Esophagus mucosa (tissue), 1 donor: ENCODE measurements at places on chromosomes 3 and 15.

DNA sequence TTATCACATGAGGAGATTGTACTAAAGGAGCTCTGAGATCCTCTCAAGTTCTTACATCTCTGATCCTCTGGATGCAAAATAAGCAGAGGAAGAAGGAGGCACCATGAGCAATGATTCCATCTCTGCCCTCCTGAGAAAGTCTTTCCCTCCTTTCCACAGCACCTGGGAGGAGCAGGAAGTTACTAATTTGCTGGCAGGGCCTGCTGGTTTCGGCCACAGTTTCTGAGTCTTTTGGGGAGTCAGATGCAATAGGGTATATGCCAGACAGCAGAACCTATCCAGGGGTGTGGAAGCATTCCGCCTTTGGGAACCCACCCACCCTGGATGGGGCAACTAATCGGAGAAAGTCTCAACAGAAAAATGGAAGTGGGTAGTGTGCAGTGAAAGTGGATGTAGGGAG lies 38.5 kb upstream of the SPTSSB start:
- peak; percentile 67 for ATAC-seq

- ATAC-seq, result no peak
Observed at GRCh38 chr15:67215102-67215501, 39.4 kb downstream of the AAGAB start.

DNA sequence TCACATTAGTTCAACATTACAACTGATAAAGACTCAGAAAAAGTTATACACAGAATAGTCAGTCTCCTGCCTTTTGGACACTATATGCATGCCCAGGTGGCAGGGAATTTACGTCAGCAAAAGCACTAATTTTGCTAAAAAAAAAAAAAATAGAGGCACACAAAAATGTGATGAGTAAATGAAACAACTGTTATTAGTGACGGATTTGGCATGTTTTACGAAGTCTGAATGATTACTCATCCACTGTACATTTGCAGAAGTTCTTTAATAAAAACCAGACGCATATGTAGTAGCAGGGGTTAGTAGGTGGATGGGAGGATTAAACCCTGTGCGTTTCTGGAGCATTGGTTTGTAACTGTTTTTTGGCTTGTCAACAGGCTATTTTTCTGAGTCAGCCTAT lies 99.0 kb downstream of the MITF start:
- ATAC-seq, result no peak

GRCh38 chr3:129246636-129247035 lies 2.8 kb upstream of the COPG1 start:
- ATAC-seq, result no peak

DNA sequence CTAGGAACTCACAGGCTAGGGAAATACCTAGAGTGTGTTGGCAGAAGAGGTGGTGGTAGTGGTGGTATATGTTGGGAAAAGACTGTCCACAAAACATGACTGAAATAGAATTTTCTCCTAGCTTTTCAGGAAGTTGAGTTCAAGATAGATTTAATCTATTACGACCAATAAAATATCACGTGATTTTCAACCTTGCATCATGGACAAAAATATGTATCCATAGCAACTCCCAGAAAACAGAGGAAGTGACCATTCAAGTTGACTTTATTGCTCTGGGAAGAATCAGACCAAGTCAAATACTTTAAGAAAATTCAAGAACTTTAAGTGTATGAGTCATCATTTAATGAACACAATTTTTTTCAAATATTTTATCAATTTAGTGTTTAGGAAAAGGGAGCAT lies 347.0 kb upstream of the ZNF385D start:
- ATAC-seq, result no peak

GRCh38 chr3:27666708-27667107 lies 55.4 kb downstream of the EOMES start:
- peak; percentile 40 for ATAC-seq

GRCh38 chr15:98794748-98795147 lies 146.4 kb downstream of the IGF1R start:
- ATAC-seq, result no peak

- ATAC-seq, result no peak
Observed at GRCh38 chr3:108404368-108404767, 106.0 kb downstream of the MYH15 start.

DNA sequence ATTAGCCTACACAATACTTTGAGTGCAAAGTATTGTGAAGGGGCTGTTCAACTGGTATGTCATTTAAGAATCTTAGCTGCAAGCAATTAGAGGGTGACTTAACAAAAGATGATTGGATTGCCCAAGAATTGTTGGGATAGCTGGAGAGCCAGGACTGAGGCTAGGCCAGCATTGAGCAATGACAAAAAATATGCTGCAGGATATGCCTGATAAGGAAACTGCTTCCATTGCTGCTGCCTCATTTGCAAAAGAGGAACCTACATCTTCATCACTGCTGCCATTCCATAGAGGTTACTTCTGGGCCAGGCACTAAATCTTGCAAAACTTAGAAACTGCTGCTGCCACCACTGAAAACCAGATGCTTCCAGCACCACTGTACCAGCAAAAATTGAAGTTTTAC lies 108.0 kb upstream of the TBC1D5 start:
- ATAC-seq, result no peak

DNA sequence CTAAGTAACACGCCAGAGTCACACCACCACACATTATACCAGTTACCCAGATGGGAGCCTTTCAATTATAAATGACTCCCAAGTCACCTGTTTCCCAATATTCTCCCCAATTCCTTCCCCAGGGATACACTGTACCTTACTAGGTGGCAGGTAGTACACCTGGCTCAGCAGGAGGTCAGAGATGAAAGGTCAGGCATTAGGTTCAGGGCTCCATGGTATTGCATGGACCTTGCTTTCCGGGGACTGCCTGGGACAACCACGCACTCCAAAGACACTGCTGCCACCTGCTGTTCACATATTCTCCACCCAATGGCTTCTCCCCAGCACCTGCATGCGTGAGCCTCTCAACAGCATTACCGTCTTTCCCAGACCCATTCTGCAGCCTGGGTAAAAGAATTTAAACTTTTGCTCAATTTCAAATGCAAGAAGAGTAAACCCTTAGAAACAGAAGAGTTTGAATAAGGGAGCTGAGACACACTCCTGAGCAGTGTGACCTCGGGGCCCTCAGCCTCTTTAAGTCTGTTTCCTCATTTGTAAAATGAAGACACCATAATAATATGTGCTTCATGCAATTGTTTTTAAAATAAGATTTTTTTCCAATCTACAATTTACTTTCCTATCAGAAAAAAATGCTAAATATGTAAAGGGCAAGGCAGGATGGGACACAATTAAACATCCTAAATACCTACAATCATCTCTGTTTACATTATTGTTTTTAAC lies 28.0 kb upstream of the LACTB start:
- ATAC-seq, result peak; percentile 87

- ATAC-seq, result no peak
Observed at GRCh38 chr3:147507638-147508286, 98.6 kb downstream of the ZIC1 start.

DNA sequence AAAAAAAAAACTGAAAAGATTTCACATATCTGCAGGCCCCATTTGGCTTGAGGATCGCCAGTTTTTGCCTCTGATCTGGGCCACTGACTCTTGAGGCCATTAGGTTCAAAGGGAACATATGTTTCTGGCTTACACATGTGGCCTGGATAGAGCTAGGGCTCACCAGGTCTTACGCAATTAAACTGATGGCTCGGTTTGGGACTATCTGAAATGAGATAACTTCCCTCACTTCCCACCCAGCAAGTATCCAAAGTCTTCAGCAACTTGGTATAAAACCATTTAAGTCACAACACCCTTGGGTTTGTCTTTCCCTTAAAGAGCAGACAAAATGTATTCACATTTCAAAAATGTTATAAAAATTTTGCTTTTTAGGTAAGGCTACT lies 36.3 kb downstream of the LRIG1 start:
- ATAC-seq, result peak; percentile 30

DNA sequence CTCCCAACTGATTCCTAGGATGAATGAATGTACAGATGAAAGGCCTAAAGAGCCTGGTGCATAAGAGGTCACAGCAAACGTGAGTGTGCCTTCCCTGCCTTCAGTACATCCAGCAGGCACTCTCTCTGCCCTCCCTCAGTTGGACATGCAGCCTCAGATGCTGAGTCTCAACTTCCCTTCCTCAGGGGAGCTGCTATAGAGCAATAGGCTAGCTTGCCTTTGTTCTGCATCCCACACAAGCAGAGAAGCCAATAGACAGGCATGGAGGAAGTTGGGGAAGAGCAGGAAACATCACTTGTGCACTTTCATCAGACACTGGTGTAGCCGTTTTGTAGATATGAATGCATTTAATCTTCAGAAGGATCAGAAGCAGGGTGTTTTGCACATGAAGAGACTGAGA lies 147.5 kb upstream of the THBS1 start:
- no peak for ATAC-seq

DNA sequence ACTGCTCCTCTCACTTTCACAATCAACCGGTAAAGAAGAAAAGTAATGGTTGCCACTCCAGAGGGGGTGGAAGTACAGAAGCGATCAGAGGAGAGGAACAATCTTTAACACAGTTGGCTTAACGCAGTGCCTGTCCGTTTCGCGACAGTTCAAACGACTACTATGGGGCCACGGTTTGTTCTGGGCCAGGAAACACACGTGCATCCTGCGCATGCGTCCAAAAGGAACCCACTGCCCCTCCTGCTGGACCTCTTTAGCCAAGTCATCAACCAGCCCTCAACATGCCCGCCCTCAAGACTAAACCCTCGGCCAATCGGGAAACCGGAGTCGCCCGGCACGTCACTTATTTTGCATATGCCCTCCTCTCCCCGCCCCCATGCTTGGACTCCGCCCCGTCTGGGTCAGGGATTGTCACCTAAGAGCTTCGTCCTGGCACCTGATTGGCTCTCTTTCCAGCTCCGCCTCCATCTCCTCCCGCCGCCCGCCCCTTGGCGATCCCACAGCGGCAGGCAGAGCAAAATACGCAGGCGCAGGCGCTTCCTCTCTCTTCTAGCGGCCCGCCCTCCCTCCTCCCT lies 345 bp upstream of the CDV3 start:
- ATAC-seq, result peak; percentile 96

DNA sequence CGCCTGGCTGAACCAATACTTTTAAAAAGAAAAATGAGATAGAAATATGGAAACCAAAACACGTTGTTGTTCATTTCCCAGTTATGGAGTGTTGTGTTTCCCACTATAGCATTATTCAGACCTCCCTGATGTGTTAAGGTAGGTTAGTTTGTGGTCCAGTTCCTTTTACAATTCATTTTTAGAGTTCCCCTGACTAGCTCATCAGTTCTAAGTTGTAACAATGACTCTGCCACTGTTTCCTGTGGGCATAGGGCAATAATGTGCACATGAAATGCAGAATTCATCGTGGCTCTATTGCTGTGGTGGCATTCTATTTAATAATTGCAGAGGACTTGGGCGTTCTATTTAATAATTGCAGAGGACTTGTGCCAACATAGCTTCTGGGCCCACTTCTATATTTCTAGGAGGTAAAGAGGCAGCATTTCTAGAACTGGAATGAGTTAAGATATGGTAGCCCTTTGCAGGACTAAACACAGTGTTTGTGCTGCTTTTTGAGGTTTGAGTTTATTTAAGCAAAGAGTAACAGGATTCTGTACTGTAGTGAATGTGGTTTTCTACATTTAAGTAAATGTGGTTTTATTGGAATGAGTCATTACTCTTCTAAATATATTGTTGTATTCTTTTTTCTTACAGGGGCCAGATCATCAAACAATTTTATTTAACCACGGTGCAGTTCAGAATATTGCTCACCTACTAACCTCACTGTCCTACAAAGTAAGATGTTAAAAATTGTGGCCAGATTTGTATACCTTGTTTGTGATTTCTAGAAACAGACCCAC lies 47.5 kb downstream of the ARMC8 start:
- no peak for ATAC-seq

DNA sequence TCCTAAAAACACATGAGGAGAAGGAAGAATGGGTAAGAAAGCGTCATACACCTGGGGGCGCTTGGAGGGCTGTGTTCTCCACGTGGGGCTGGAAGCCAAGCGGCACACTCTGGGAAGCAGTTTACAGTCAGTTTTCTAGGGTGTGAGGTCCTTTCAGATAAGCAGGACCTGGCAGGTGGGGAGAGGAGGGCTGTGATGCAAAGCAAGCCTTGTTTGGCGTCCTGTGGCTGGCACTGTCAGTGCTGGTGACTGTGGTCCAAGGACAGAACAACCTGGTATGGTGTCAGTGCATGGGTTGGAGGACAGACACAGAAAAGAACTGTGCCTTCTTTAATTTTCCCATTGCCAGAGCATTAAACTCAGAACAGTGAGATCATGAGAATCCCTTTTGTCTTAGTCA lies 260.7 kb upstream of the NR2E3 start:
- ATAC-seq, result peak; percentile 36

GRCh38 chr3:177478170-177478867 lies 281.0 kb upstream of the TBL1XR1 start:
- ATAC-seq, result peak; percentile 96

DNA sequence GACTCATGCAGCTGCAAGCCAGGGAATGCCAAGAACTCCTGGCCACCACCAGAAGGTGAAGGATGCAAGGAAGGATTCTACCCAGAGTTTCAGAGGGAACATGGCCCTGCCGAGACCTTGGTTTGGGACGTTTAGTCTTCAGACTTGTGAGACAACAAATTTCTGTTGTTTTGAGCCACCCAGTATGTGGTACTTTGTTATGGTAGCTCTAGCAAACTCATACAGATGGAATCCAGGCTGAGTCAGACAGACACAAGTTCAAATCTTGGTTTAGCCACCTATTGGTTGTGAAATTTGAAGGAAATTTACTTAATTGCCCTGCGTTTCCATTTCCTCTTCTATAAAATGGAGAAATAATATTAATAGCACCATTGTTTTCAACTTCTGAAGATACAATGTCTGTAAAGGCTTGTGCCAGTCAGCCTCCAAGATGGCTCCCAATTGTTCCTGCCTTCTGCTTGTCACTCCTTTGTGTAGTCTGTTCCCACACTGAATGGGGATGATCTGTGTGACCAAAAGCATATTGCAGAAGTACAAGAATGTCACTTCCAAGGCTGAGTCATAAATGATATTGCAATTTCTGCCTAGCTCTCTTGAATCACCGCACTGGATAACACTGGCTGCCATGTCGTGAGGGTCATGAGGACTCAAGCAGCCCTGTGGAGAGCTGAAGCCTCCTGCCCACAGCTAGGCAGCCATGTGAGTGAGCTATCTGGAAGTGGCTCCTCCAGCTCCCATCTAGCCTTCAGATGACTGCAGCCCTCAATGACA lies 223.5 kb upstream of the PROK2 start:
- ATAC-seq, result no peak

GRCh38 chr3:31486865-31487533 lies 45.7 kb upstream of the STT3B start:
- no peak for ATAC-seq

- ATAC-seq, result no peak
Observed at GRCh38 chr3:155352900-155353490, 59.5 kb upstream of the STRIT1 start.

DNA sequence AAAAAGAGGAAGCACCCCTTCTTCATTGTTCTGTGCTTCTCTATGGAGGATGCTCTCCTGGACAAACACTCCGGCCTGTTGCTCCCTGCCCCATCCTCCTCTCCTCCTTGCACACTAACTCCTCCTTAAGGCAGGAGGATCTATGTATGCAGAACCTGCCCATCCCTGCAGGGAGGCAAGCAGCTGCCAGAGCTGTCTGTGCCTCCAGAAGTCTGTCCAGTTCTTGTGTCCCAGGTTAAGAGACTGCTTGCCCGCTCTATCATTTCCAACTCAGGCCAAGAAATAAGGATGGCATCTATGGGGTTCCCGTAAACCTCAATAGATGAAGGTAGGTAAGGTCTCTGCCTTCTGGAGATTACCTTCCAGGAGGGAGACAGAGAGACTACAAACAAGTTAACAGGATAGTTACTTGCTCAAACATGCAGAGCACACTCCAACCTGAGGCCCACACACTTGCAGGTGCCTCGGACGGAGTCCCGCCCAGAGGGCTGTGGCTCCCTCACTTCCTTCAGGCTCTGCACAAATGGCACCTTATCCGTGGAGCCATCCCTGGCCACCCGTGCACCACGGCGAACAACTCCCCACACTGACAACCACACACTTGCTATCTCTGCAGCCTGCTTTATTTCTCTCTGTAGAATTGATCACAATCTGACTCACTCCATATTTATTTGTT lies 6.9 kb downstream of the XXYLT1 start:
- ATAC-seq, result no peak
